ENCODE measurements at places on chromosomes 7 and 10.
A peak's percentile ranks its signal among the peaks of the same experiment; 100 is the strongest.

DNA sequence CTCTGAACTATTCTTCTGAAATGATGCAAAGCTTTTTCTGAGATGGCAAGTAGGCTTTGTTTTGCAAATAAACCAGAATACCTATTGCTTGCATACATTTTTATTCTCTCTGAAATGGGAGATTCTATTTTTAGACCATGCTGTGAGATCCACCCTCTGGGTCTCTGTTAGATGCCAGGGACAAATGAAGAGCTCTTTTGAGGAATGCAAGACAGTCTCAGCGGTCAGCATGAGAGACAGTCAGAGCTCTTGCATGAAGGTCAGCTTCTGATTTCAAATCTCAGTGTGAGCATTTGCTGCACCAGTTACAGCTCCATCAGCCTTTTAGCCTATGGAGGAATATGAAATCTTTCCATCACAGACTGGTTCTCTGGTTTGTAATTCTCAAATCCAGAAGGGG lies 429.9 kb upstream of the KLF6 start:
- DNase-seq = no peak

DNA sequence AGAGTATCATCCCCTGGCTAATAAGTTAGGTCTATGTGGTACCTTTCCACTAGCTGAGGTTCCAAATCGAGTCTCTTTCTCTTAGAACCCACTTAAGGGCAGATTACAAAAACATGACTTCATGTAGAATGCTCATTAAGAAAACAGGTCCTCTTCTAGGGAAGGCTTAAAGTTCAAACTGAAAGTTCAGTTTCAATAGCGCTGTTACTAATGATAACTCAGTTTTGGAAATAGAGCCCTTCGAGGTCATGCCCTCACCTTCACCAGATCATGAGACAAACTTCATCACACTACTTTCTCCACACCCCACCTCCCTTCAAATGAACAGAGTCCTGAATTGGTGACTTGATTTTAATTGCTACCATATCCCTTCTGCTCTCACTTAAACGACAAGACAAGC lies 26.2 kb downstream of the HGF start:
- DNase-seq = no peak

- no peak for DNase-seq
Measured at GRCh38 chr7:47428052-47428767, 153.7 kb downstream of the TNS3 start.

- no peak for DNase-seq
Measured at GRCh38 chr10:73537709-73538108, 41.9 kb upstream of the PPP3CB start.

GRCh38 chr7:35249537-35249907 lies 4.4 kb downstream of the TBX20 start:
- DNase-seq = no peak

GRCh38 chr7:49398236-49398635 lies 375.2 kb upstream of the VWC2 start:
- no peak for DNase-seq

DNA sequence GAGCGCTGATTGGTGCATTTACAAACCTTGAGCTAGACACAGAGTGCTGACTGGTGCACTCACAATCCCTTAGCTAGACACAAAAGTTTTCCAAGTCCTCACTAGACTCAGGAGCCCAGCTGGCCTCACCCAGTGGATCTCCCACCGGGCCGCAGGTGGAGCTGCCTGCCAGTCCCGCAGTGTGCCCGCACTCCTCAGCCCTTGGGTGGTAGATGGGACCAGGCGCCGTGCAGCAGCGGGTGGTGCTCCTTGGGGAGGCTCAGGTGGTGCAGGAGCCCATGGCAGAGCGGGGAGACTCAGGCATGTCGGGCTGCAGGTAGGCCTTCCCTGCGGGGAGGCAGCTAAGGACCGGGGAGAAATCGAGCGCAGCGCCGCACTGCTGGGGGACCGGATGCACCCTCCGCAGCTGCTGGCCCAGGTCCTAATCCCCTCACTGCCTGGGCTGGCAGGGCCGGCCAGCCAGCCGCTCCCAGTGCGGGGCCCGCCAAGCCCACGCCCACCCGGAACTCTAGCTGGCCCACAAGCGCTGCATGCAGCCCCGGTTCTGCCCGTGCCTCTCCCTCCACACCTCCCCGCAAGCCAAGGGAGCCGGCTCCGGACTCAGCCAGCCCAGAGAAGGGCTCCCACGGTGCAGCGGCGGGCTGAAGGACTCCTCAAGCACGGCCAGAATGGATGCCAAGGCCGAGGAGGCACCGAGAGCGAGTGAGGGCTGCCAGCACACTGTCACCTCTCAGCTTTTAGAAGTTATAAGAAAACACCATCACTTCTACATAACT lies 128.9 kb downstream of the ZNF438 start:
- DNase-seq = peak; percentile 71

DNA sequence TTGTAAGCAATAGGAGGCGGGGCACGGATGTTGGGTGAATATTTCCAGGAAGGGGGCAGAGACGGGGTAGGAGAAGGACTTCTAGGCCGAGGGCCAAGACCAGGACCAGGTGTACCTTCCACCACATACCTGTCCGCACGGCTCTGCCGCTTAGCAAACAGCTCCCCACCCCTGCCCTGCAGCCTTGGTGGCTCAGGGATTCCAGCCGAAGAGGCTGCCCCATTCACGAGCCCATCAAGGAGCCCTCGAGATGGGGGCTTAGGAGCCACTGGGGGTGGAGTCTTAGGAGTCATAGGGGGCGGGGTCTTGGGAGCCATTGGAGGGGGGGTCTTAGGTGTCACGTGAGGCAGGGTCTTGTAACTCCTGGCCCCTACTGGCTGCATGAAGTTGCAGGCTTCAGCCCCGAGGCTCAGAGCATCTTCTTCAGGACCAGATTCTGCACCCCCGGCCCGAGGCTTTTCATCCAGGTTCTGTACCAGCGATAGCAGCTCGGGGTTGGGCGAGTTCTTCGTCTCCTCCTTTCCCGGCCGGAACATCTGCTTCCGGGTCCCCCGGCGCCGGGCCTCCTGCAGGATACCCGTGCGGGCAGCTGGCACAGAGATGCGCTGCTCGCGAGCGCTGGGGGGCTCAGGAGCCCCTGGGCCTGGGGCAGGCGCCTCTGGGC lies 6.1 kb upstream of the MYOZ1 start:
- peak; percentile 69 for DNase-seq

DNA sequence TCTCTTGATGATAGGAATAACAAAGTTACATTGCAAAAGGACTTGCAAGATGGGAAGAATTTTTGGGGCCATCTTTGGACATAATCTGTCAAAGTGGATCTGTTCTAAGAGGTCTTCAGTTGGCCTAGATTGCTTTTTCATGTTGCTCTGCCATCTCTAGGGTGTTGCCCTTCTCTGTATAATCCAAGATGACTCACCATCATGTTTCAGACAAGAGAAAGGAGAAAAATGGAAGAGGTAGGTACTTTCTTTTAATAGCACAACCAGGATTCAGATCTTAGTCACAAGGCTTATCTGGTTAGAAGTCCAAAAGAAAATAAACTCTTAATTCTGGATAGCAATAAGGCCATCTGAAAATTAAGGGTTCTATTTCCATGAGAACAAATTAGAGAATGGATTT lies 38.7 kb upstream of the FOXP2 start:
- no peak for DNase-seq

GRCh38 chr7:156618780-156619367 lies 21.7 kb upstream of the RNF32 start:
- DNase-seq = peak; percentile 70

DNA sequence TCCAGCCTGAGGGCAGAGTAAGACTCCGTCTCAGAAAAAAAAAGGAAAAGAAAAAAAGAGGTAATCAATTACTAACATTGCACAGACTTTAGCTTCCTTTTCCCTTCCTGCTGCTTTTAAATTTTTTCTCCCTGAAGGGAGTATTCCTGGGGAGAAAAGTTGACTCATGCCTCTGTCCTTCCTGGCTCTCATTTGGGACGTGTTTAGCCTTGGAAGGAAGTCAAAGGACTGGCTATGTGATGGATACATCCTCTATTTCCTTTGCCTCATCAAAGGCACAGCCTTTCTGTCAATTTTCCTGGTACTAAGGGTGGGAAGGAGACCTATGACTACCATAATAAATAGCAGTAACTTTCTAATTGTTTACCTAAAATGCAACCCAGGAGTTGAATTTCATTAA lies 77.6 kb downstream of the ITGA8 start:
- DNase-seq = no peak

DNA sequence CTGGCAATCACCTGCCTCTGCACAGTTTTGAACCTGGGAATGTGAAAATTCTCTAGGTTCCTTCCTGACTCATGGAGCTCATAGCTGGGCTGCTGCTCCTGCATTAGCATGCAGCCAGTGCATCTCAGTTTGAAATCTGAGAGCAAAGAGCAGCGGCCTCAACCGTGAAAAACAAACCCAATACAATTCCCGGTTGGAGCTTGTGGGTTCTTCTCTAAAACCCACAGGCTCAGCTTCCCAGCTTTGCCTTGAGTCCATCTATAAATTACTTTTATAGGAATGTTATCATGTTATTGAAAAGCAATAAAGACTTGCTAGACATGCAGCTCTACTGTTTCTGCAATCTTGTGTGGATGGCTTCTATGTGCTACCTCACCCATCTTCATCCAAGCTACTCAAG lies 191.7 kb downstream of the CXCL12 start:
- DNase-seq = no peak

- DNase-seq = no peak
Measured at GRCh38 chr10:78981257-78981969, 87.4 kb upstream of the ZMIZ1 start.

DNA sequence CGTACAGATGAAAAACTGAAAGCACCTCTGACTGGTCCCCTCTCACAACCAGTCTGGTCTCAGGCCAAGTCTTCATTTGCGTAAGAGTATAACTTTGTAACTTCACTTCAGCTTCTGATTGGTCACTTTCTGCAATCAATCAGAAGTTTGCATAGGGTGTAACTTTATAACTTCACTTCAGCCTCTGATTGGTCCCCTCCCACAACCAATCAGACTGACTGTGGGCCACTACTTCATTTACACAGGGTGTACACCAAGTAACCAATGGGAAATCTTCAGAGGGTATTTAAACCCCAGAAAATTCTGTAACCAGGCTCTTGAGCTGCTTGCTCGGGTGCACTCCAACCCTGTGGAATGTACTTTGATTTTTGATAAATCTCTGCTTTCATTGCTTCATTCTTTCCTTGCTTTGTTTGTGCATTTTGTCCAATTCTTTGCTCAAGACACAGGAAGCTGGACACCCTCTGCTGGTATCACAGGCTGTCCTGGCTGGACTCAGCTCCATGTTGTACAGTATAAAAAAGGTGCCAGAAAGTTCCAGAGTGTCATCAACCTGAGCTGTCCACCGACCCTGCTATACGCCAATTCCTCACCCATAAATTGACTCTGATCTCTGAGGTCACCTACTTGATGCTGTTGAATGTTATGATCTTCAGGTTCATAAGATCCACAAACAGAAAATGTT lies 74.5 kb downstream of the COBL start:
- no peak for DNase-seq

DNA sequence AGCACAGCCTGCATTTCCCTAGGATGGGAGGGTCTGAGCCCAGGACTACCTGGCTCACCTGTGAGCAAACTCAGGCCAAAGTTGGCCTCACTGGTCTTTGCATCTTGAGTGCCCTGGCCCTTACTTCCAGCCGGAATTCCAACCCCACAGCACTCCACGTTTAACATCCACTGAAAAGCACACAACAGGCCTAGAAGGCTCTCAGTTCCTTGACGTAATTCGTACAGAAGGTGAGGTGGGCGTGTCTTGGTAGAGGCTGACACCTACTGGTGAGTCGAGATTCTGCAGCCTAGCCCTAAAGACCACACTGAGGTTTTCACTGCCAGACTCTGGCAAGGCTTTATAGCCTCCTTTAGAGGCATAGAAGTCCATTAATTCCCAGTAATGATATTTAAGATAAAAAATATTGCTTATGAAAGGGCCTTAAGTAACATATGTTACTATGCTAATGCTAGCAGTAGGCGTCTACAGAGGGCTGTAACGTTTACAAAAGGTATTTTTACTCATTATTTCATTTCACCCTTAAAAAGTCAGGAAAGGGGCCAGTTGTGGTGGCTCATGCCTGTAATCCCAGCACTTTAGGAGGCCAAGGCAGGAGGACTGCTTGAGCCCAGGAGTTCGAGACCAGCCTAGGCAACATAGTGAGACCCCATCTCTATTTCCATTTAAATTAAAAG lies 95.8 kb downstream of the HIP1 start:
- DNase-seq = no peak

GRCh38 chr10:129445436-129446182 lies 21.4 kb upstream of the MGMT start:
- DNase-seq = no peak

DNA sequence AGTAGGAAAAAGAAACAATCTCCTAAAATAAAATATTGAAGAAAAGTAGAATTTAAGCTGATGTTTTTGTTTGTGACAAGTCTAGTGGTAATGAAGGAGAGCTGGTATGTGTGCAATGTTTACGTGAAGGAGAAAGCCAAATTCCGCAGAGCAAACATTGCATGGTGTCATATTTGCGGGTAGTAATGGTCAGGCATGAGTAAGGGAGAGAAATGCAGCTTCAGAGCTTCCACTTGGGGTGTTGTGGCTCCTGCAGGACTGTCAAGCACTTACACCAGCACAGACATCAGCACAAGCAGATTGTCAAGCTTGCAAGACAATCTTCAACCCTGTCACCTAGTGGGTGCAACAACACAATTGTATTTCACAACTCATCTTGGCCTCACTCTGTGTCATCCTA lies 136.5 kb upstream of the ETV1 start:
- no peak for DNase-seq

- no peak for DNase-seq
Measured at GRCh38 chr7:13151978-13152377, 464.5 kb downstream of the ARL4A start.

DNA sequence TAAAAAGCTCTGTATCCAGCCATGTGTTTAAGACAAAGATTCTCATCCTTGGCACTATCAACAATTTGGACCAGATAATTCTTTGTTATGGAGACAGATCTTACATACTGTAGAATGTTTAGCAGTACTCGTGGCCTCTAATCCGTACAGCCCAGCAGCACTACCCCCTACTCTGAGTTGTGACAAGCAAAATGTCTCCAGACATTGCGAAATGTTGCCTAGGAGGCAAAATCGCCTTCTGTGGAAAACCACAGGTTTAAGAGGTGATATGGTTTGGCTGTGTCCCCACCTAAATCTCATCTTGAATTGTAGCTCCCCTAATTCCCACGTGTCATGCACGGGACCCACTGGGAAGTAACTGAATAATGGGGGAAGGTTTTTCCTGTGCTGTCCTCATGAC lies 186.7 kb downstream of the CHCHD3 start:
- no peak for DNase-seq

DNA sequence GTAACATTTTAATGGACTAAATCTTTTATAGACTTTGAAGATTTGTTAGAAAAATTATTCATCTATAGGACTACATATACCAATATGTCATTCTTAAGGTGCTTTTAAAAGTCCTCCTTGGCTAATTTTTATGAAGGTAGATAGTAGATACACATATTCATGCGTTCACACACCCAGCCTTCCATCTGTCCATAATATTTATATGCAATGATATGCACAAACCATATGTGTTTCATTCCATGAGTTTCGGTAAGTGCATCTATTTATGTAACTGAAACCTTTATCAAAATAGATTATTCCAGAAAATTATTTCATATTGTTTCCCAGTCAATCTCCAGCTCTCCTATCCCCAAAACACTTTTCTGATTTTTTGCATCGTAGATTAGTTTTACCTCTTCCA lies 101.7 kb downstream of the ANLN start:
- DNase-seq = no peak

Measured in aorta (tissue), 5 donors.